ENCODE measurements at places on chromosomes 7 and 10. TPM values are rescaled to one million over a fixed set of nuclear protein-coding genes. Genes with fewer than 3 reads are reported as not detected.

DNA sequence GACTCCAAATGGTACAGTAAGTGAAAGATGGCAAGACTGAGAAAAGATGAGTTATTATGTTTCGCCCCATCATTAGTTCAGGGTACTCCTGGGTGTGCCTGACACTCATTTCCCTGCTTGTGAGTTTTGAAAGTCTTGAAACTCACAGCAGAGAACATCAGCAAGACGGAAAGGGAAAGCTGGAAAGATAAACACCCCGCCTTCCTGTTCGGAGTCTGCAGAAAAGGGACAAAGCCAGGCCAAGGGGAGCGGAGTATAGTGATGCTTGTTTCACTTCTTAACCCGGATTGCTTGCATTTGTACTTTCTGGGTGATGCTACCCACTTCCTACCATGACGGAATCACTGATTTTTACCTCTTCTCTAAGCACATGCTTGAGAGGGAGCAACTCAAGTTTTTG is 294.5 kb downstream of the FRMD4A start:
- no peak for DNase-seq

DNA sequence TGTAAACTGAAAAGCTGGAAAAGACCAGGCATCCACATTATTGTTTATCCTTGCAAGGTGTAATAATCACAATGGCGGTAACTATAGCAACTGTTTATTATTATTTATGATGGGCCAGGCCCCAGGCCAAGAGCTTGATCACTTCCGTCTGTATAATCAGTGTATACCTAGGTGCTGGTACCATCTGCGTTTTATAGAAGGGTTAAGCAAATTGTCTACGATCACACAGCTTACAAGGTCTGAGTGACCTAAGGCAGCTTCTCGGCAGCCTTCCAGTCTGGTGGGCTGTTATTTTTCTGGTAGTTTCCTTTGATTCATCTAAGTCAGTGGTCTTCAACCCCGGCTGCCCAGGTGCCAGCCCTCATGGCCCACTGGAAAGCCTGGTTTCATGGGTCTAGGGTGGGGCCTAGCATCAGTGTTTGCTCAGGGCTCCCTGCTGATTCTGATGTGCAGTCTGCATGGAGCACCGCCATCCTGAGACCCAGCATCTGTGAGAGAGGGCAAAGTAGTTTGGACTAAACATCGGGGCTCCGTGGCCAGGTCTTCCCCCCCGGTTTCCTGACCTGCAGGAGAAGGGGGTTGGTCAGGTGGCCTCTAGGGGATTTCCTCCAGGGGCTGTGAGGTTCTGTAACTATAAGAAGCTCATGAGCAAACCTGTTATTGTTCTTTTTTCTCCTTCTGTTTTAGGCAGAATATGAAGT is 146.4 kb downstream of the RGS10 start:
- no peak for DNase-seq

- no peak for DNase-seq
Measured at GRCh38 chr10:113057948-113058522, 108.0 kb downstream of the TCF7L2 start.

DNA sequence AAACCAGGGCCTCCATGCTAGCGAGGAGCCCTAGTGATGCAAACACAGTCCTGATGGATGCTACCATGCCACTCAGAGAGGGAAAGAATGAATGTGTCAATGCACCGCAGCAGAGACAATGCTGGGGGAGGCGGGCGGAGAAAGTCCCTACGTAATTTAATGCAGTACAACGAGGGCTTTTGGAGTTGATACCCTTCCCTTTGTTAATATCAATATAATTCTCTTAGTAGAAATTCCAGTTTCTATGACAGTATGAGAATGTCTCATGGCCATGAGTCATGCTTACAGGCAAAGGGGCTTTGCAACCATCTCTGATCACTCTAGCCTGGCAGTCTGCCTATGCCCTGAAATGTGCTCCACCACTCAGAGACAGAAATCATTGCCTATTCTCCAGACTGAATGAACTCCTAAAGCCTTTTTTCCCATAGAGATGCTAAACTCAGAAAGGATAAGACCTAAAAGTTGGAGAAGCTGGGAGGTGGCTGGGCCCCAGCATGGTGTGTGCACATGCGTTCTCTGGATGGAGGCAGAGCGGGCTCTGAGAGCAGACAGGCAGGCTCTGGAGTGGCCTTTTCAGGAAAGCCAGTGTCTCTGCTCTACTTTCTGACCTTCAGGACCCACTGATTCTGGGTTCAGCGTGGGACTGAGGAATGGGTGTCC is 20.3 kb upstream of the GIMAP2 start:
- no peak for DNase-seq

DNA sequence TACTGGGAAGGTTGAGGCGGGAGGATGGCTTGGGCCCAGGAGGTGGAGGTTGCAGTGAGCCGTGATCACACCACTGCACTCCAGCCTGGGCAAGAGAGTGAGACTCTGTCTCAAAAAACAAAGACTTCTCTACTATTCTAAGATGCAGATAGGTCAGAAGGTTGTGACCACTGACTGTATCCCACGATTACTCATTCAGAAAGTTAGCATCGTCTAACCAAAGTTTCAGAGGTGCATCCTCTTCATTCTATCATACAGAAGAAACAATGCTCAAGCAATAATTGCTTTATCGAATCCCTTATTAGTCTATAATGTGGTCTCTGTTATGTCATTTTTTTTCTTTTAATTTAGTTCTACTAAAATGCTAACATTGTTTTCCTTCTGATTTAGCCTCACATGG is 348.7 kb upstream of the LRGUK start:
- no peak for DNase-seq

DNA sequence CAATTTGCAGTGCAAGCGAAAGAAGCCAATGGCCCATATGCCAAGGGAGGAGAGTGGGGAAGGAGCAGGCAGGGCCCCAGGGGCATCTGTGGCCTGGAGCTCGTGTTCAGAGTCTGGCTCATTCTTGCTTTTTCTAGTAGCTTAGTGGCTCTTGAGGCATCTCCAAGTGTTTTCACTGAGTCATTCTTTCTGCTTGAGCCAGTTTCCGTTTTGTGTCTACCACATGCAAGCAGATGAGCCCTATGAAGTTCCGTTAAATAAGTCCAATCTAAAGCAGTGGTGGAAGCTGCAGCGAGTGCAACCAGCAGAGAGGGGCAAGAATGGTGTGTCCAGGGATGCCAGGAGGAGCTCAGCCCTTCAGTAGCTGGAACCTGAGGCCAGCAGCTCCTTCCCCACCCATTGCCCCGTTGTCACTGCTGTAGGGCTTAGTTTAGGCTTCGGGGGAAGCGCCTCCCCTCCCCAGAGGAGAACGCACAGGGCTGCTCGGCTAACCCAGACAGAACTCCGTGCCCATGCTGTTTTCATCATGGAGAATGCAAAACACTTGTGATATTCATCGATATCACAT is 57.4 kb upstream of the EBF3 start:
- no peak for DNase-seq

GRCh38 chr7:33596686-33597085 is 308.7 kb upstream of the BMPER start:
- DNase-seq, result no peak

DNA sequence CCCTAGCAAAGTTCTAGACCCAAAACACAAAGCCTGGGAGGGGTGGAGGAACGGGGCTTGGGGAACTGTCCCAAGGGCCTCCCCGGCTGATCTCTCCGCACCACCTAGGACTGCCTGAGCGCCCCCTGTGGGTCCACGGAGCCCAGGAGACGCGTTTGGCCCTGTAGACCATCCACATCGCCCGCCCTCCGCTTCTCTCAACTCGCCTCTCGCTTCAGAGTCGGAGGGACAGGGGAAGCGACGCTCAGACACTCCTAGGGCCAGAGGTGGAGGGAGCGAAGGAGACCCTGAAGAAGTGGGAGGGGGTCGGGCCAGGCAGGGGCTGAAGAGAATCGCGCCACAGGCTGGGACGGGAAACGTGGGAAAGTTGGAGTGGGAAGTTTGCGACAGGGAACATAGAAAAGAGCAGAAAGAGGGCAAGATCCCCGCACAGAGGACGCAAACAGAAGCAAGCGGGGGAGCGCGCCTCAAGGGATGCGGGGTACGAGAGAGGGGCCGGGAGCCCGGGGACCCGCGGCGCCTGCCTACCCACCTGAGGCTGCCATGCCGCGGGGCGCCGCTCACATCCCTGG is 378 bp downstream of the PIK3AP1 start:
- peak; percentile 18 for DNase-seq

- DNase-seq, result no peak
Measured at GRCh38 chr10:96441322-96441885, 72.3 kb downstream of the TLL2 start.

GRCh38 chr10:31319602-31320549 is 860 bp downstream of the ZEB1 start:
- DNase-seq, result peak; percentile 55

- no peak for DNase-seq
Measured at GRCh38 chr10:79982362-79982800, 33.5 kb upstream of the SFTPD start.

DNA sequence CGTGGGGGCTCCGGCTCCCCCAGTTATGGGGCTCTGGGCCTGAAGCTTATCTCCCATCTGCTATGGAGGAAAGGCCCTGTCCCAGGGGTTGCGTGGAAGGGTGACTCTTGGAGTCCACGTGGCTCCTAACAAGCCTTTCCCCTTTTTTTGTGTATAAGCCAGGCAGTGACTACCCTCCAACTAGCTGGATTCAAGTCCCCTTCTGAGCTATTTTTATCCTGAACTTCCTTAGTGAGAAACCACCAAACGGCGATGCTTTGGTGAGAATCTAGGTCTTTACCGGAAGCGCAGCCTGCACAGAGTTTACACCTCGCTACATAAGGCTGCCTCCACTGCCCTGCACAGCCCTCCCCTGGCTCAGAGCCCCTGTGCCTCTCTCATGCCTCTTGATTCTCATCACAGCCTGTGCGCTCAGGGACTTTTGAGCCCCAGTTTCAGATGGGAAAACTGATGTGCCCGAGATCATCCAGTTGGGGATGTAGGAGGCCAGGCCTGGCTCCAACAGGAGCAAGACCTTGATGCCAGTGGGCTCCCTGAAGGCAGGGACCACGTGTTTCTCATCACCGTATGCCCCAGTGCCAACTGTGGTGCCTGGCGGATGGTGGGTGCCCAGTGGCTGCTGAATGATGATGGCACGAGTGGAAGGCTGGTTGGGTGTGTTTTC is 102.3 kb upstream of the PPIF start:
- DNase-seq, result no peak

DNA sequence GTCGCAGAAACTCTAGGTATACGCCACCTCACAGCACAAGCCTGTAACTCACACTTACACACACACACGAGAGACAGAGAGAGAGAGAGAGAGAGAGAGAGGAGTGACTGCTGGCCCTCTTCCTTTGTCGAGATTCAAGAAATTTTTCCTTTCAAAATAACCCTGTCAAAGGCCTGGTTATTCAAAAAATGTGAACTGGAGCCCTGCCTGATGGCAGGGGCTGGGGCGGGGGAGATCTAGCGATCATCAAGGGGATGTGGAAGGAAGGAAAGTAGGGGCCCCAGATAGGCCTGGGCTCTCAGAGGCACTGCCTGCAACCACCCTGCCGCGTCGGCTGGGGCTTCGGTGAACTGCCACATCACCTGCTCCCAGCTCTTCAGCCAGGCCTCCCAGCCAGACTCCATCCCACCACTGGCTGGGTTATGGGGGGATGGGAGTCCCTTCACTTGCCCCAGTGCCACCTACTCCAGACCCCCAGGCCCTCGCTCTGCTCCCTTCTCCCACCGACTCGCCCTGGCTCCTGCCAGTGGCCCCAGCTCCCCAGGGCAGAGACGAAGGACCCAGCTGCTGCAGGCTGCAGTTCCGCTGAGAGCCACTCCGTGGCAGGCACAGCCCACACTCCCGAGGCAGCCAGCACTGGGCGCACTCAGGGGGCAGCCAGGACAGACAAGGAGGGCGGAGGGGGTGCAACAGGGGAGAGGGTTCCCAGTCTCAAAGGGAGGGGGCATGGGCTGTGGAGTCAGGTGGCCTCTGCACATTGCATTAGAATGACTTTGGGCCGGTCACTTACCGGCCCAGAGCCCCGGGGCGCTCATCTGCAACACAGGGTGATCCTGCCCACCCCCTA is 15.3 kb downstream of the KCNH2 start:
- peak; percentile 64 for DNase-seq

DNA sequence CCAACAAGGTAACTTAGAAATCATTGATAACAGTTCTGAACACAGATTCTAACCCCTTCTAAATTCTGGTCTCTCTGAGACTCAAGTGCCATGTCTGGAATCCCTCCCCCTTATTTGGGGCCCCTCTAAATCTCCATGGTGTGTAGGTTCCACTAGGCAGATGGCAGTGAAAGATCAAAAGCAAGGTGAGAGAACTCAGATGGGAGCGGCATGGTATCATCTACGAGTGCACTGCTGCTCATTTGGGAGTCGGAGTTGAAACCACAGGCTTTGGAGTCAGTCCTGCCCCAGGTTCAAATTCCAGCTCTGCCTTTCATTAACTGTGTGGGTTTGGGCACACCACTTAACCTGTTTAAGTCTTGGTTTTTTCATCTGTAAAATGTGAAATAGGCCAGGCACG is 72.6 kb downstream of the MTURN start:
- no peak for DNase-seq

DNA sequence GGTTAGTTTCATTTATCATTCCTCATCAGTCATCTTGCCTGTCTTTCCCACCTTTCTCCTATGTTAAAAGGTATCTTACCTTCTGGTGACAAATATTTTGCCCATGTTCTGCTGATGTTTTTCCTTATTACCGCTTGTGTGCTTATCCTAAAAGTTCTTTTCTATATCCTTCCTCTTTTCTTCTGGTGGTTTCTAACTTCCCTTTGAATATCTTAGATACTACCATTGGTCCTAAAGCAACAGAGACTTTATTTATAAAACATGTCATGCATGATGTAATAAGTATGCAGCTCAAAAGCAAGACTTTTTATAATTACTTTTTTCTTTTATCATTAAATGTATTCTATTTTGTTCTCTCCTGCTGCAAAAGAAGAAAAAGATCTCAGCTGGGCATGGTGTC is 24.8 kb downstream of the TBC1D12 start:
- DNase-seq, result no peak

- no peak for DNase-seq
Measured at GRCh38 chr7:127822822-127823508, 171.0 kb downstream of the SND1 start.

DNA sequence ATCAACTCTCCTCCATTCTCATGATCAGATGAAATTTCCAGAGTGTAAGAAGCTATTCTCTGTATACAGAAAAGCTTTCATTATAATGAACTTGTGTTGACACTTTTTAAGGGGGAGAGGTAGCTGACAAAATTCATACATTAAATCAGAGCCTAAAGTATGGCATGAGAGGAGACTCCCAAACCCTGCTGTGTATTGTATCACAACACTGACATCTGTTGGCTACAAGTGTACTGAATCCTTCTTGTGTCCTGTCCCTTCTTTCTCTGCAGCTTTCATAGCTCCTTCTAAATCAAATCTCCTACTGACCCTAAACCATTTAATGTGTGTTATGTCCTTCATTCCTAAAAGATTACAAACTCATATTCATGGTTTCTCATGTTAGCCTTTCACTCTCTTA is 70.9 kb downstream of the GCC1 start:
- DNase-seq, result no peak

DNA sequence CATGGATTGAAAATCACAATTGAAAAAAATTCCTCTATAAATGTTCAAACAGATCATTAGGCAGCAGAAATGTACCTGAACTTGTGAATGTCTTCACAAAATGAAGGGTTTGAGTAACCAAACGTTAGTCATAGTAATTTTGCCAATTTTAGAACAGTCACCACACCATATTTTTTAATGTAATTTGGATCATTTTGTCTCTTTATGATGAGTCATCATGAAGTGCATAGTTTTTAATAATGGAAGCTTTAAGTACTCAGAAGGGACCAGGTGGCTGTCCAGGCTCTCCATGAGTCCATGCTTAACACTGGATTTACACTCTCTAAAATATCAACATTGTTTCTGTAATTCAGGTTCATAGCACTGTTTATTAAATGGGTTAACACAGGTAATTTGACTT is 219.2 kb downstream of the ETV1 start:
- DNase-seq, result no peak

The CHRM2 gene
- total RNA-seq, result 5.6 TPM

The SORCS1 gene
- total RNA-seq, result 9.4 TPM

The TLX1 gene
- not detected for total RNA-seq

The ADCY1 gene
- total RNA-seq, result 4.1 TPM

The TMEM236 gene
- total RNA-seq, result 0.73 TPM
